CD4-positive, alpha-beta T cell treated with Interferon gamma for 1 hour (primary cell): ENCODE measurements at places on chromosomes 7 and 10.

DNA sequence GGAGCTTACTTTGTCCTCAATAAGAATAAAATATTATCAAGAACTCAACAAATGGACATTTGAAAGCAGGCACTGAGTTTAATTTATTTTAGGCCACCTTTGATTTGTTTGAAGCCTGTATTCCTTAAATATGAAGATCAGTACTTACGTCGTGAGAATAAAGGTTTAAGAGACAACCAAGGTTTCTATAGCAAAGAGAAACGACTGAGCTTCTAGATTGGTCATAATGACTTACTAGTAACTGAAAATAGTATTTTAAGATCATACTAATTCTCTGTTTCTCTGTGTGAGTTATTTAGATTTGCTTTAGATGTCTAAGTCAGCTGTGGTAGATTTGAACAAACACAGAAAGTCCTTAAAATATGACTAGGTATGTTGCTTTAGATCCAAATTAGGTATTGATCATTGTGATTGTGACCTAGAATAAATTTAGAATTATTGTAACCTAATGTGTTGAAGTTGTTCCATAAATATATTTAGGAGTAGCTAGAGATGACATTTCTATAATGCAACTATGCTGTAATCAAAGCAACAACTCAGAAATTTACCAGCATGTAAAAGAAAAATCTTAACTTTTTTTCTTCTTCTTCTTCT lies 2.4 kb upstream of the GLCCI1 start:
- DNase-seq: no peak

GRCh38 chr10:105844241-105844640 lies 1203.2 kb downstream of the SORCS3 start:
- DNase-seq: no peak

DNA sequence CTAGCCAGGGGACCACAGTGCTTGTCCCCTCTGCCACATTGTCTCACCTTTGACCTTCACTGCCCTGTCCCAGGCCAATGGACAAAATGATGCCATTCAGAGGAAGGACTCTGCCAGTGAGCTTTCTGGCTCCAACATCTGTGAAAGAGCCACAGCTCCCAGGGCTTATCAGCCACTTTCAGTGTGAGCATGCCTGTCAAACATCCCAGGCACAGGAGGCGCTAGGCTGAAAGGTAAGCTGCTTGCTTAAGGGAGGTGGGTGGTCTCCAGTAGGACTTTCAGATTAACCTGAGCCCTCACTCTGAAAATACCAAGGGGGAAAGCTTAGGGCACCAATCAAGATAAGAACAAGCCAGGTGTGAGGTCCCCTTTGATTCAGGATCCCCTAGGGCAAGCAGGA lies 59.8 kb upstream of the GDF10 start:
- DNase-seq: no peak

DNA sequence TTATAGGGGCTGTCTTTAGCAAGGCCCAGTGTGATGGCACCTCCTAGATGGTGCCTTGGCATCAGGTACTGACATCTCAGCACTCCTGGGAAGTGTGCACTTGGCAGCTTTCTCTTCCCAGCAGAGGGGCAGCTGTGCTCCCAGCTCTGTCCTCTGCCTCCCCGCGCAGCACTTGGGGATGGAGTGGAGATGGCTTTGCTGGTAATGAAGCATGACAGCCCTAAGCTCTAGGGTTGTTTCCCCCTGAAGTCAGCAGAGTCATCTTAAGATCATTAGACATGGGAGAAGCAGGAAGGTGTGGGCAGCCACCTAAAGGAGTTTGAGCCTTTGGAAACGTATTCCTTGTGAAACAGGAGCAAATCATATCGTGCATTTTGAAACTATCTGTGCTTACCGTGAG lies 46.7 kb downstream of the HTRA1 start:
- no peak for DNase-seq

DNA sequence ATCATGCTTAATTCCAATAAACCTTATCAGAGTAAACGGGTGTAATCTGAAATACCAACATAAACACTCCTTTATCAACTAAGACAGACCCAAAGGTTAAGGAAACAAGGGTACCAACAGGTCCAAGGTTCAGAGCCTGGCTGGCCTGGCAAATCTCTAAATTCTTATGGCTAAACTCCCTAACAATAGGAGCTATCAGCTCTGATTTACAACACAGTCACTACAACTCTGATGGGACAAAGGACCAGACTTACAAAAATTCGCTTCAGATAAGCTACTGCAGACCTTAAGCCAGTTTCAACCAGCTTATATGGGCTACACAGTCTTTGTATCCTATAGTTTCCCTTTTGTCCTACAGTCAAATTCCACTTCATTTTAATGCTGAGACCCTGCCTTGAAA lies 381.9 kb downstream of the ZWINT start:
- no peak for DNase-seq

GRCh38 chr7:110157631-110158362 lies 933.1 kb upstream of the LRRN3 start:
- DNase-seq: no peak
